NCI-H774 (cell line): ENCODE measurements at places on chromosomes 16 and 17.
A peak's percentile ranks its signal among the peaks of the same experiment; 100 is the strongest.

- DNase-seq: no peak
Observed at GRCh38 chr16:81040131-81040530, 4.5 kb downstream of the ATMIN start.

- DNase-seq: no peak
Observed at GRCh38 chr17:28686296-28686695, 24.3 kb downstream of the SUPT6H start.

GRCh38 chr17:19448341-19449268, 37.6 kb downstream of the RNF112 start:
- no peak for DNase-seq

DNA sequence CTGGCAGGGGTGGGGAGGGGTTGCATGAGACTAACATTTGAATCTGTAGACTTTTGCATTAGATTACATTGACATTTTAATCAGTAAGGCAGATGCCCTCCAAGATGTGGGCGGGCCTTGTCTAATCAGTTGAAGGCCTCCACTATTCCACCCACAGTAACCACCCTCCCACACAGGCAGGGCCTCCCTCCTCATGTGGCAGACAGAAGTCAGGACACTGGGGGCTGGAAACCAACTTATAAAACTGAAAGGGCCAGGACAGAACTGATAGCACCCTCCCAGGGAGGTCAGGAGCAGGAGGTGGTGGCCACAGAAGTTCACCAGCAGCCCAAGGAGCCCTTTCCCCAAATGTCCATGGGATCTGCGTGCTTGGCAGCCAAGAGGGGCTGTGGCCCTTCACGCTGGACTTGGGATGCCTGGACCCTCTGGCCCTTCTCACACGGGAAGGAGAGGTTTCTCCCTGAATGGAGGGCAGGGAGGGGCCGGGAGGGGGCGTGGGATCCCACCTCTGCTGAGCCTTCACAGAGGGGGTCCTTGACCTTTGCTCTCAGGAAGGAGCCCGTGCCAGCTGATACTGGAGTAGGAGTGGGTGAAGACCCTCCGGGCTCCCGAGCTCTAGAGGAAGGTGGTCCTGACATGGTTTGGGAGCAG, 4.6 kb downstream of the PYCR1 start:
- DNase-seq: no peak

DNA sequence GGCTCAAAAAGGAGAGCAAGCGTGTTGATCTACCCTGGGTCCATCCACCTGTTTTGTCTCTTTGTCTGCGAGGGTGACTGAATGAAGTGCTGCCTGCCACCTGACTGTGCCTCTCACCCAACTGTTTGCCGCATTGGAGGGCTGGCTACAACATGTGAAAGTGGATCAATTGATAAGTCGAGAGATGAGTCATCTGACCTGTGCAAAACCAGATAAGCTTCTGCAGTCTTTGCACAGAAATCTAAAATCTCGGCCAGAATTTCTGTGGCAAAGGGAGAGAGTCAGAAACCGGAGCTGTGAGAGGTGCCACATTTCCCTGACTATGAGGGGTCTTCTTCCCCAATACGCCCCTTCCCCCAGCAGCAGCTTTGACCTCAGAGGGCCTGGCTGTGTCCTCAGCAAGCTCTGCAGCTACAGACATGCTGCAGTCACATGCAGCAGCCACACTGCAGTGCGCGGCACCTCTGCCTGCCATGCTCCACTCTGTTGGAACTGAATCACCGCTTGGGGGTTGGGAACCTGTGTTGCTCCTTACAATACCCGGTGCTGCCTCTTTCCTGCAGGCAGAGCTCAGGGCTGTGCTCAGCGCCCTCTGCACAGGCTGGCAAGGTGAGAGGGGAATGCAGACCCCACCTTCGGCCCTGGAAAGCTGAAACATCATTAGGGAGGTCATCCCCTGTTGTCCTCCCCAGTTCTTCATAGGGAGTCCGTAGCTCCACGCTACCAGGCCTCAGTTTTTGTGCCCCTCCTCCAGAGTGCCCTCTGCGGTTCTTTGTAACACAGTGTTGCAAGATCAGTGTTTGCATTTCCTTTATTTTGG, 16.2 kb upstream of the HAS3 start:
- DNase-seq: no peak

GRCh38 chr17:74981979-74982662, 5.3 kb upstream of the CDR2L start:
- DNase-seq: peak; percentile 92

GRCh38 chr17:2964028-2964356, 99.4 kb downstream of the OR1D5 start:
- no peak for DNase-seq

DNA sequence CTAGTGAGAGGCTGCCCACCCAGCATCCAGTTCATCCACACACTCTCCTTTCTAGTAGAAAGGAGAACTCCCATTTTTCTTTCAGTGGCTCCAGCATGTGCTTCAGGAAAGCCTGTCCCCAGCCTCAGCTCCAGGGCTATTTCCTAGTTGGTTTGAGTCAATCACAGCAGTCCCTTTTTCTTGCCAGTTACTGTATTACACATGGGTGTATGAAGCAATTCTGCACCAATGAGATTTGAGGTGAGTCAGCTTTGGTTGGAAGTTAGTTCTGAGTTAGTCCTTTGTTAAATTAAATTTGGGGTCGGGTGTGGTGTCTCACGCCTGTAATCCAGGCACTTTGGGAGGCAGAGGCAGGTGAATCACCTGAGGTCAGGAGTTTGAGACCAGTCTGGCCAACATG, 24.8 kb downstream of the RAD51D start:
- no peak for DNase-seq

DNA sequence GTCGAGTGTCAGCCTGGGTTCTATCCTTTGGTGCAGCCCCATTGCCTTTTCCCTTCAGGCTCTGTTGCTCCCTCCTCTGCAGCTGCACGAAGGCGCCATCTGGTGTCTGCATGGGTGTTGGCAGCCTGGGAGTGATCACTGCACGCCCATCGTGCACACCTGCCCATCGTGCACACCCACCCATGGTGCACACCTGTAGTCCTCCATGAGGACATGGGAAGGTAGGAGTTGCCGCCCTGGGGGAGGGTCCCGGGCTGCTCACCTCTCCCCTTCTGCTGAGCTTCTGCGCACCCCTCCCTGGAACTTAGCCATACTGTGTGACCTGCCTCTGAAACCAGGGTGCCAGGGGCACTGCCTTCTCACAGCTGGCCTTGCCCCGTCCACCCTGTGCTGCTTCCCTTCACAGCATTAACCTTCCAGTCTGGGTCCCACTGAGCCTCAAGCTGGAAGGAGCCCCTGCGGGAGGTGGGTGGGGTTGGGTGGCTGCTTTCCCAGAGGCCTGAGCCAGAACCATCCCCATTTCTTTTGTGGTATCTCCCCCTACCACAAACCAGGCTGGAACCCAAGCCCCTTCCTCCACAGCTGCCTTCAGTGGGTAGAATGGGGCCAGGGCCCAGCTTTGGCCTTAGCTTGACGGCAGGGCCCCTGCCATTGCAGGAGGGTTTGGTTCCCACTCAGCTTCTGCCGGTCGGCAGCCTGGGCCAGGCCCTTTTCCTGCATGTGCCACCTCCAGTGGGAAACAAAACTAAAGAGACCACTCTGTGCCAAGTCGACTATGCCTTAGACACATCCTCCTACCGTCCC, 2.9 kb downstream of the CTRL start:
- DNase-seq: peak; percentile 44

DNA sequence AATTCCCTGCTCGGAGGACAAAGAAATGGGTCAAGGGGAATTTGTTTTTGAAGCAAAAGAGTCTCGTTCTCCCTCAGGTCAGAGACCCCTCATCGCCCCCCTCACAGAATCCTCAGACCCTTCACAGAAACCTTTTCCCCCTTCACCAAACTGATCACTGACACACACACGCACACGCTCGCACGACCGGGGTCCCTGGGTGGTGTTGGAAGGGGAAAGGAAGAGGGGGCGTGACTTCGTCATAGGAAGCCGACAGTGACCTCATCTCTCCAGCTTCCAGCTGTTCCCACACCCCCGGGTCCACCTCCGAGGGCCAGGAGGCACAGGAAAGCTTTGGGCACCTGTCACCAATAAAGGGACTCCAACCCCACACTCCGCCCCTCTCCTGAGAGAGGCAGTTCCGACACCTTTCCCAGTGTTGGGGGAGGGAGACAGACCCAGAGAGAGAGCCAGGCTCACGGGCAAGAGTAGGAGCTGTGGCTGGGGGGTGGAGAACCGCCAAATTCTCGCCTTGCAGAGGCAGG, 1.2 kb downstream of the ASGR1 start:
- no peak for DNase-seq

DNA sequence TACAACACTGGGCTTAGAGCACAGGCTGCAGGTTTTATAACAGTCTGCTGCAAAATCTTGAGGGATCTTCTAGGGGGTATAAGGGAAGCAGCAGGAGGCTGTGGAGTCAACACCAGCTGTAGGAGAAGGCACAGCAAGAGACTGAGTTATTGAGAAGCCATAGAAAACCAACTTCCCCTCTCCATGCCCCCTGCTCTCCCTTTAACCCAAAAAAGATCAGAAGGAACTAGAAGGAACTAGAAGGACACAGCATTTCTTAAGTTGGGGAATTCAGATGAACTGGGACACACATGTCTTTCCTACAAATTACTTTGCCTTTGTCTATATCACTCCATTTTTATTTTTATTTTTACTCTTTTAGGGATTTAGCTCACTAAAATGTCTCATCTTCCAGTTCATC, 6.2 kb upstream of the CCL18 start:
- DNase-seq: no peak
